Activated T-cell treated with anti-CD3 and anti-CD28 coated beads, Interleukin-2, amount 50 U/mL, for 72 hours (primary cell): ENCODE measurements at places on chromosomes 2 and 18.

DNA sequence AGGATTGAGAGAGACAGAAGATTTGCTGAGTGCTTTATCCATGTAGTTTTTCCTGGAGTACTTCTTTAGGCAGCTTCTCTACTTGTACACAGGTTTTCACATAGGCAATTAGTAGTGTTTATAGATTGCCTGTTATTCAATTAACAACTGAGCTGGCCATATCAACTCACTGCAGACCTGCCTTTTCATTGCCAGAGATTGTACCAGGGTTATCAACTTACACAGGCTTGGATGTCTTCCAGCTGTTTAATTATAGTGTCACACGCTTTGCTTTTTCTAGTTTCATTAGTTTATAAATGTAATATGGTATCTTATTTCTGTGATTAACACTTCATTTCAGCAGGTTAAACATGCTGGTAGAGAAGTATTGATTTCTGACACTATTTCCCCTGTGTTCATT lies 125.9 kb downstream of the GPD2 start:
- DNase-seq, result no peak

DNA sequence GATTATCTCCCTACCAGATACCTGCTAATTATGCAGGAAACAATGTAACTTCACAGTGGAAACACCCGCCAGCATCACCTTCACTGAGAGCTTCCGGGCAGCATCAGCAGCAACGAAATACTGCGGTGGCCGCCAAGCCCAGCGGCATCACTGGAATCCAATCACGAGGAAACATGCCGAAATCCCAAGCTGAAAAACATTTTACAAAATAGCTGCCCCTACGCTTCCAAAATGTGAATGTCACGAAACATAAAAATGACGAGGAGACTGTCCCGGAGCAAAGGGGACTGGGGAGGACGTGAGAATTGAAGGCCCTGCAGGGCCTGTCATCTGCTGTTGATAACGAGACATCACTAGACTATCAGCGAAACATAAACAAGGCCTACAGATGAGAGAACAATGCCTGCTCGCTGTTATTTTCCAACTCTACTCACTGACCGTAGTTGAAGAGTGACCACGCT lies 82.6 kb downstream of the HDAC4 start:
- no peak for DNase-seq

DNA sequence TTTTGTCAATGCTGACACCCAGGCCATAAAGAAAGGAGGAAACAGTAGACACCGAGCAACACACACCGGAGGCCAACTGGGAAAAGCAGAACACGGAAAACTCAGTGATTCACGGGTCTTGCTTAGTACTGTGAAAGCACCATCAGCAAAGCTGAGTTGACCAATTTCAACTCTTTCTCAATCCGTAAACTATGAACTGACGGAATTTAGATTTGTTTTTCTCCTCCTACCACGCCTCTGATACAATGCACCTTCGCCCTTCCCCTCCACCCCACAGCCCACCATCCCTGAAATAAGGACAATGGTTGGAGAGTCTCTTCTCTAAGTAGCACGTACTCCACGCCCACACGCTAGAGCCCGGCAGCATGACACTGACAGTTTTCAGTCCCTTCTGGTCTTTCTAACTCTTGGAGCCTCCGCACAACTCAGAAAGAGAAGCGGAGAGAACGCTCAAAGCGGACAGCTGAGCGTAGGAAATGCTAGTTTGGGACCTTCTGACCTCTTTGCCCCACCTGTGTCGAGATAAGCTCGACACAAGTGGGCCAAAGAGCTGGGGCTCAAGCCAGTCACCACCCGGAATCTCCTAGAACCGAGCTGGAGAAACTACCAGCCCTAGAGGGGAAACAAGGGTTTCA lies 669 bp downstream of the LNPK start:
- peak; percentile 53 for DNase-seq

GRCh38 chr2:21310493-21310892 lies 186.7 kb downstream of the TDRD15 start:
- DNase-seq, result no peak

DNA sequence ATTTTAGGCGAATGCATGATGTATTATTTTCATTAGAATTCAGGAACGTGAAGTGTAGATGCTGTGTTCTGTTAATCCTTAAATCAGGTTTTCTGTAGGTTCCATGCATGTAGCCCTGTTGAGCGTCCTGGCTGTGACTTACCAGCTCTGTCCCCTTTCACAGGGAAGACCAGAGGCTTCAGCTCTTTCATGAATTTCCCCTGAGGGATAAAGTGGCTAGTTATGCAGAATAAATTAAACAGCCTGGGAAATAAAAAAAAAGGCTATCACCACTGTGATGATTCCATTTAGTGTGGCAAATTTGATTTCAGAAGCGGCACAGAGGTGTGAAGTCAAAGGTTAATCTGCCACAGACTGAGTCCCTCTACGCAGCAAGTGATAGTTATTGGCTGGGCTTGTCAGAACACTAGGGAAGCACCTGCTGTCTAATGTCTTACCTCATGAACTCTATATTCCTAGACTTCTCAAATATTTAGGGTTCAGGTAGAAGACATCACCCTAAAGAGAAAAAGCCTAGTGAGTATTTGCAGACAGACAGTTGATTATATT lies 61.6 kb upstream of the LINC00305 start:
- DNase-seq, result no peak

GRCh38 chr2:231713730-231714638 lies 5.7 kb downstream of the PTMA start:
- peak; percentile 92 for DNase-seq

- no peak for DNase-seq
Measured at GRCh38 chr2:45859682-45860081, 208.2 kb downstream of the PRKCE start.

GRCh38 chr2:212811921-212812320 lies 273.3 kb upstream of the ERBB4 start:
- DNase-seq, result no peak

DNA sequence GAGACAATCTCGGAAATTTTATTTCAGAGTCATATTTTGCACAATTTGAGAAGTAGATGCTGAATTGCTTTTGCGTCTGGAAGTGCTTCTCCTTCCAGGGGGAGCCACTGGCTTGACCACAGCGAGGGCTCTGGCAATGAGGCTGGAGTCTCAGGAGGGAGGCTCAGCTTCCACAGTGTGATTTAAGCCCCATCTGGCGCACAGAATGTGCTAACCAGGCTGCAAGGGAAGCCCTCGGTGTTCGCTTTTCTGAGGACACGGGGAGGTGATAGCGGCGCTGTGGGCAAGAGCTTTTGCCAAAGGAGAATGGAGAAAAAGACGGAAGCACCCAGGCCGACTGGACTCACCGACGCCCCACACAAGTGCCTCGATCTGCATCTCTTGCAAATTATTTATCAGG lies 52.4 kb downstream of the ADI1 start:
- DNase-seq, result no peak

- no peak for DNase-seq
Measured at GRCh38 chr2:95032868-95033603, 7.5 kb downstream of the MAL start.

- peak; percentile 88 for DNase-seq
Measured at GRCh38 chr18:32470714-32471633, at the start of gene GAREM1. TSS of gene GAREM1 (minus strand) at chr18:32470882. CDS start at chr18:32470428, 454 bp downstream.

DNA sequence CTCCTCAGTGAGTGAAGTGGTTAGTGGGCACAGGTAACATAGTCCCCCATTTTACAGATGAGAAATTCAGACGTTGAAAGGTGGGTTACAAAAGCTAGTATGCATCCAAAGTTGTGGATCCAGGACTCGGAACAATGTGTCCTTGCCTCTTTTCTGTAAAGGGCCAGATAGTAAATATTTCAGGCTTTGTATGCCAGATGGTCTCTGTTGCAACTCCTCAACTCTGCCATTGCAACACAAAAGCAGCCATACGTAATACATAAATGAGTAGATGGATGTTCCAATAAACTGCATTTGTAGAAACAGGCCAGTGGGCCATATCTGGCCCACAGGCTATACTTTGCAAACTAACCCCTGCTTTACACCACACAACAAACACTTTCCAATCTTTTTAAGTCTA lies 166.6 kb upstream of the PKDCC start:
- no peak for DNase-seq

DNA sequence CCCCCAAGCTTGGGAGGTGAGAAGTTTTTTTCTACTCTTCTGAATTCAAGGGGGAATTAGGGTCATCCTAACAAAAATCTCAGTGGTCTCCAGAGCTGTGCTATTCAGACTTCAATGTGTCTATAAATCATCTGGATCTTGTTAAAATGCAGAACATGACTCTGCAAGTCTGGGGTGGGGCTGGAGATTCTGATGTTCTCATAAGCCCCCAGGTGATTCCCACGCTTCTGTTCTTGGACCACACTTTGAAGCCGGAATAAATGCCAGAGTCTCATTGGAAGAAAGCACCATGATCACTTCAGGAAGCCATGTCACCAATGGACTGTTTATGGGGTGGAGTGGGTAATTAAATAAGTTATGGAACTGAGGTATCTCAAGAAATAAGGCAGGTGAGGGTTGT lies 22.2 kb upstream of the SLC16A14 start:
- DNase-seq, result no peak

DNA sequence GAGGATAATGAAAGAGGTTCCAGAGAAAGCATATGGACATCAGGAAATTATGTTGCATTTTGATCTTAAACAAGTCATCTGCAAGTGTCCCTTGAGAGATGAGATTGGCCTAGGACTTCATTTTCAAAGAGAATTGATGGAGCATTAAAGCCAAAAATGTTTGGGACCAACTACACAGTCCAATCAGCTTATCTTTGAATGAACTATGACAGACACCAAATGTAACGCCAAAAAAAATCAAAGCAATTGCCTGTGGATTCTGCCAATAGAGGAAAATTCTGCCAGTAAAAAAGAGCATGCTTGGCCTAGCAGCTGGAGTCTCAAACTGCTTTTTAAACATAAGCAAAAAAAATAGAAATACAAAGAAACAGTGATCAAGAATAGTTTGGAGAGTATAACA lies 594.5 kb upstream of the CHAC2 start:
- DNase-seq, result no peak

DNA sequence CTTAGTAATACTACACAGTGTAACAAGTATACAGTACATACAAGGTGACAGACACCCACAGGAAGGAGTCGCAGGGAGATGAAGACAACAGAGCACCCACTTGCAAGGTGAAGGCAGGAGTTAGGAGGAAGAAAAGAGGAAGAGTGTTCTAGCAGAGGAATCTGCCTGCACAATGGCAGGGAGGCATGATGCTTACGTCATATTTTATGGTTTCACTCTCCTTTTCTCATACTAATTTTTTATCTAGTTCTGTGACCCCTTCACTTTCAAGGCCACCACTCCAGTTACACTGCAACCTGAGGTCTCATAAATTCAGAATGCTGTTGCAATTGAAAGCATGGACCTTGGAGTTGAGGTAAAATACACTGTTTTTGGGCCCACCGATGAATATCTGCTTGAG lies 331.7 kb downstream of the MEIS1 start:
- no peak for DNase-seq

DNA sequence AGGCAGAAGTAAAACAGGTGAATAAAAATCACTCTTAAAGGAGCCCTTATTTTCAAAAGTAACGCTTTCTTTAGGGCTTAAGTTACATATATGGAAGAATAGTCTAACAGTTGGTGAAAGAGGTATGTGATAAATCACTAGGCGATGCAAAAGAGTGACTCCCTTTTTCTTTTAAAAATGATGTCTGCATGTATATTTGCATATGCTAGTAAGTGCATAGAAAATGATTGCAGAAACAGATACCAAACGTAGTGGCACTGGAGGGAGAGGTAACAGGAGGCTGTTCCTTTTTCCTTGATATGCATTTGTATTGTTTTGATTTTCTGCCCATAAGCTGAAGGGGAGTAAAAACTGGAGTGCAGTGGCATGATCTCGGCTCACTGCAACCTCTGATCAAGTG lies 158.3 kb downstream of the PRPF40A start:
- no peak for DNase-seq

- DNase-seq, result peak; percentile 63
Measured at GRCh38 chr18:70288851-70289328, at the start of gene SOCS6. TSS of gene SOCS6 (plus strand) at chr18:70289045. CDS start at chr18:70324669, 35,624 bp downstream.

- DNase-seq, result no peak
Measured at GRCh38 chr2:73895473-73895872, 2.7 kb downstream of the ACTG2 start.

DNA sequence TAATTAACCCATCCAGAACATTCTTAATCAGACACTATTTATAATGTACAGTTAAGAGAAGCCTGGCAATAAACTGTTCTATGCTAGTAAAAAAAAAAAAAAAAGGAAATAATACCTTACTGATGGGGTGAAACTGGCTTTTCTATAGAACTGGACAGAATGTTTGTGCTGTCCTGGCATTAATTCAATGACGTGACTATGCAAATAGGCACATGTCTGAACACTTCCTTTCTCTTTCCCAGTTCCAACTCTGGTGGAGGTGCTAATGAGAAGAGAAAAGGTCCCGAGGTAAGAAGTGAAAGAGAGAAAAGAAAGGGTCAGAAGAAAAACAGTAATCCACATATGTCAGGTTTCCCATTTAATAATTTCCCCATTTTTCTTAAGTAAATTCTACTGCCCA lies 508.4 kb downstream of the ZEB2 start:
- no peak for DNase-seq

DNA sequence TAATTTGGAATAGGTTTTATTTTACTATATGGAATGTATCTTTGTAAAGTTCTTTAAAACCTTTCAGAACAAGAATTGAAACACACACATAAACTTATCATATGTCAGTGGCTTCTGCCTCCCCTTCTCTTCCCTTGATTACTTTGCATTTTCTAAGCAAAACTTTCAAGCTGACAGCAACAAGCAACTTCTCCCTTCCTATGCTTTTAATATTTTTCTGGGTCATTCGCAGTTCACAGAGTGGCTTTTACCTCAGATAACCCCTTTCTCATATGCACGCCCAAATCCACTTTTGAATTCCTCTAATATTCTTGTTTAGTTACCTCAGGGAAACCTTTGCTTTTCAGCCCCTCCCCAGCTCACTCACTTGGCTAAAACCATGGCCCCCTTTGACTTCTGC lies 36.7 kb upstream of the CDC42EP3 start:
- no peak for DNase-seq

DNA sequence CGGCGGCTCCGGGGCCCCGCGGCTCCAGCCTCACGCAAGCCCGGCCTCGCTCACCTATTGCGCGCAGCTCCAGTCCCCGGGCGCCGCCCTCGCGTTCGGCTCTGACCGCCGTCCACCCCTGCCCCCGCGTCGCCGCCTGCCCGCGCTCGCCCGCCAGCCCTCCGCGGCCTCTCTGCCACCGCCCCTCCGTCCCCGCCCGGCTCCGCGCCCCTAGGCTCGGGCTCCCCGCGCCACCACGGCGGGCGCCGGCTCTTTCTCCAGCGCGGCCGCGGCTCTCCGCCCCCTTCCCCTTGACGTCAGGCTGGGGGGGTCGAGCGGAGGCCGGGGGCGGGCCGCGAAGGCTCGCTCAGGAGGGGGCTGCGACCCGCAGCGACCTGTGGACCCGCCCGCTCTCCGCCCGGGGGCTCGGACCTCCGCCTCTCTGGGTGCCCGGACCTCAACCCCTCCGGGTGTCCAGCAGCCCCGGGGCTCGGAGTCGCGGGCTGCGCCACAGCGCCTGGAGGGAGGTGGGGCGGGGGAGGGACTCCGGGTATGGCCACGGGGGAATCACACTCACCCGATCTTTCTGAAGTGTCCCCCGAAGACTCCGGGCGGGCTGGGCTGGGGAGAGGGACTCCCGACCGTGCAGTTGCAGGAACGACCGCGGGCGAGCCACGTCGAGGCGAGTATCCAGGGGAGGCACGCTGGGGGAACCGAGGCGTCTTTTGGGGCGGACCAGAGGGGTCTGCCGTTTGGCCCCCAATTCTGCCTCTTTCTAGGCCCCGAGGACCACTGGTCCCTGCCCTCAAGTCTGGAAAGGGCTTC lies at the start of gene SEMA4C:
Gene SEMA4C (minus strand): TSS at position 259 of the 804 bp plus-strand sequence. CDS start 2,194 bp downstream, outside the sequence.
- DNase-seq, result peak; percentile 52

GRCh38 chr18:63808125-63808524 lies 32.9 kb downstream of the SERPINB7 start:
- DNase-seq, result no peak
